COLO829 (cell line): ENCODE measurements at places on chromosomes 1 and 21.

DNA sequence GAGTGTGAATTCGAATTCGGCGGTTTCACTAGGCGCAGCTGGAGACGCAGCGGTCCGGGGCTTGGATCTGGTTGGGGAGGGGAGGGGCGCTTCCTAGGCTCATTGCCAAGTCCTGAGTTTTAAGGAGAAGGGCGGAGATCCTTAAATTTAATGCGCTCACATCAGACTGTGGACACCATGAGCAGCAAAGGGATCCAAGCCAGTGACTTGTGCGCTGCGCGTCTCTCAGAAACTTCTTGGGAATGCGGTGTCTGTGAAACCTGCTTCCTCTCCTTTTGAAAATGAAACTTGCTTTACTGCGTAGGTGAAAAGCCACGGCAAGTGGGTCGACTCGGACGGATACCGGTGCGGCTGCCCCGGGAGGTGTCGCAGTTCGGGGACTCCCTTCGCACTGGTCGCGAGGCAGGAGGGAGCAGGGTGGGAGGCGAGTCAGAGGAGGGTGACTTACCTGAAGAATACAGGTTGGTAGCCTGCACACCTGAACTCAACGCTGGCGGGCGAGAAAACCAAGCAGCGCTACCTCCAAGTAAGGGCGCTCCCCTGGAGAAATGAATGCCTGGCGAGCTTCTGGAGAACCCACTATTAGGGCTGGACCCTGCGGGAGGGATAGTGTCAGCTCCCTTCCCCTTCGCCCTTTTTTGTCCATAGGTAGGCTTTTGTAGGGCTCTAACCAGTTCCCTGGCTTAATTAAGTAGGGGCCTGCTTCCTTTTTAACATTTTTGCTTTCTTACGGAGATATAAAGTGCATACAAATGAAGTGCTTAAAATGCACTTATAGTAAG is 992 bp downstream of the TENT5C start:
- no peak for DNase-seq

DNA sequence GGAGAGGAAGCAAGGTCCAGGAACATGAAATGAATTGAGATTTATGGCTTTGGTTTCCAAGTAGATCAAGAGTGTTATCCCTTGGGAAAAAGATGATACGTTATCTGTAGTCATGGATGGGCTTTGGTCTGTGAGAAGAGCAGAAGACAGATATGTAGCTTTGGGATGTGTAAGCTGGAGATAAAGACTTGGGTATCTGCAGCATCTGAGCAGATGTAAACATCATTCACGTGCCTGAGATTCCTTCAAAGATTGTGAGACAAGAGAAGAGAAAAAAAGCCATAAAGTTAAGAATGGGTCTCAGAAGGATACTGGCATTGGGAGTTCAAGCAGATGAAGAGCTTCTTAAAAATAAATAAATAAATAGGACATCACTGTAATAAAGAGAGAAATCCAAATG is 217.8 kb downstream of the PTPRC start:
- no peak for DNase-seq

DNA sequence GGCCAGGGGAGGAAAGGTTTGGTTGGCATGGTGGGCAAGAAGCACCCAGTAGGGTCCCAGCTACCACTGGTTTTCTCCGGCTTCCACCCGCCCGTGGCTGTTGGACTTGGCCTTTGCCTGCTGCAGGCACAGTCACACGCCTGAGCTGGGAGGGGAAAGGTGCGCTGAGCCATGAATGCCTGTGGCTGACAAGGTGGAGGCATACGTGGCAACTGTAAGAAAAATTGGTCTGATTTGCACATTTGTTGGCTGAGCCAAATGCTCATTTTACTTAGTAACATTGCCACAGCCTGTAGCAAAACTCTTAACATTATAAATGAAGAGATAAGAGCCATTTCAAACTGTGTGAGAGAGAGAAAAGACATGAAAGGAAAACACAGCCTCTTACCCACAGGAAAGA is 191.6 kb downstream of the PTPRC start:
- no peak for DNase-seq

DNA sequence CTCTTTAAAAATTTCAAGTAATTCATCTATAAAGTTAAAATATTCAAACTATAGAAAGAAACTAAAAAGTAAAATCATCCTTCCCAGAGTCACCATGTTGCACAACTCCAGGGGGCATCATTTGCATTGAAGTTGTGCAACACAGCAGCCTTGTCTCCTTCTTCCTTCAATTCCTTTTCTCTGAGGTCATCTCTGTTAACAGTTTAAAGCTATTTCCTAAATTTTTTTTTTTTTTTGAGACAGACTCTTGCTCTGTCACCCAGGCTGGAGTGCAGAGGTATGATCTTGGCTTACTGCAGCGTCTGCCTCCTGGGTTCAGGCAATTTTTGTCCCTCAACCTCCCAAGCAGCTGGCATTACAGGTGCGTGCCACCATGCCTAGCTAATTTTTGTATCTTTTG is 7.1 kb downstream of the RHBG start:
- DNase-seq: no peak
